Fibroblast of lung (primary cell): ENCODE measurements at places on chromosomes 1 and 21. TPM values are rescaled to one million over a fixed set of nuclear protein-coding genes. Genes with fewer than 3 reads are reported as not detected.
A peak's percentile ranks its signal among the peaks of the same experiment; 100 is the strongest.

CYP4A11 gene
- polyA plus RNA-seq, result not detected in 2 replicates

PCAT6 gene
- 0.61 and 1.1 TPM in 2 replicates for polyA plus RNA-seq

DNA sequence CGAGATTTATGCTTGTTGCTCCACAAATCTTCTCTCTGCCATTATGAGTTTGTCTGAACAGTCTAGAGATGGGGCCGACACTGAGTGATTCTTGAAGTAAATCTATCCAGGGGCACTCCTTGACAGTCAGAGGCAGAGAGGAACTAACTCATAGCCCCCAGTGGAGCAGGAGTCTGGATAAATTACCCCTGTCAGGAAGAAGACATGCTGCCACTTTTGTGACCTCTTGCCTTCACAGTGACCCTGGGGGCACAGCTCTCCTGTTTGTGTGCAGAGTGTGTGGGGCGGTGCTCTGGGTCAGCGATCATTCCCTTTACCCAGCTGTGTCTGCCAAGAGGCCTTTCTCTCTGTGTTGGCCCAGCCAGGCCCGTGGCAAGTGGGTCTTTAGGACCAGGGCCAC is 29.5 kb downstream of the PEX14 start:
- DNase-seq, result no peak

DNA sequence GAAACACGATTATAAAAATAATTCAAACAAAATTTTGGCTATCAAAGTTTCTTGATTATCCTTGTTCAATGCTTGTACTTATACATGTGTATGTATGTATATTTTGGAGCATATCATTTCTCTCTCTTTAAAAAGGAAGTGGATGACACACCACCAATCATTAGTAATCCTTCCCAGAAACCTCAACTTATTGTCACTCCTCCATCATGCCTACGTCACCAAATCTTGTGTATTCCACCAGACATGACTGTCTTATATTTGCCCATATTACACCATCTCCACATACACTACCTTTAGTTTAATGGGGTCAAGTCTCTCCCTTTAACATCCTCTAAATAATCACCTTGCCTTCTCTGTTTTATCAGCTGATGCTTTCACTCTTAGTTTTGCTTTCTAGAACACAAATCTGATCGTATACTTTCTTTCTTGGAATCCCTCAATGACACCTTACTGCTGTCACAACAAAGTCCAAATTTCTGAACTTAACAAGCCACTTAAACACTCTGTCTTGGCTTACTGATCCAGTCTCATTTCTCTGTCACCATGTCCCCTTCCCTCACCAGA is 124.0 kb downstream of the BRINP3 start:
- peak; percentile 16 for DNase-seq

SGIP1 gene
- polyA plus RNA-seq, result 71.4 and 77.6 TPM in 2 replicates

DNA sequence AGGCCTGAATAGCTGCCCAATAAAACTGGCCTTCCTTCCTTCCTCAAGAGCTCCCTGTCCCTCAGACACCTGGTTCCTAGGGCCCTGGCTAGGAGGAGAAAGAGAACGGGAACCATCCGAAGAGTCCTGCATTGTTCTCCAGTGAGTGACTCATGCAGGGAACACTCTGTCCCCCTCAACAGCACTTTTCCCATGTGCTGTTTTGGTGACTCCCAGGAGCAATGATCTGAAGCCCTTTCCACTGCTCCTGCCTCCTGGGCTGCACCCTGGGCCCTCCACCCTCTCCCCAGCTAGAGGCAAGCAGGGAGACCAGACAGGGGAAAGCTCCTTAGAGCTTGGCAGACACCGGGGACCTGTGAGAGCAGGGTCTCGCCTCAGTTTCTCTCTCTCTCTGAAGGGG is 18.9 kb downstream of the TNNT2 start:
- DNase-seq, result peak; percentile 16

- no peak for DNase-seq
These were observed 90.7 kb downstream of the IGSF21 start for GRCh38 chr1:18198260-18198659.

C1QB gene
- polyA plus RNA-seq, result not detected in 2 replicates

DNA sequence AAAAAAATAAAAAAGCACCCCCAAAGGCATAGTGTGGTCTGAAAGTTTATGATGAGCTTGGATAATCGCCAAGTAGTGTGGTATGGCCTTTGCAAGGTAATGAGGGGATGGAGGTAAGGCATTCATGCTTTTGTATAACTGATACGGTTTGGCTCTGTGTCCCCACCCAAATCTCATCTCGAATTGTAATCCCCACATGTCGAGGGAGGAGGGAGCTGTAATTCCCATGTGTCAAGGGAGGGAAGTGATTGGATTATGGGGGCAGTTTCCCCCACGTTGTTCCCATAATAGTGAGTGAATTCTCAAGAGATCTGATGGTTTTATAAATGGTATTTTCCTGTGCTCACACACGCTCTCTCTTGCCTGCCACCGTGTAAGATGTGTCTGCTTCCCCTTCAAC is 215.5 kb downstream of the NFIA start:
- DNase-seq, result no peak

DNA sequence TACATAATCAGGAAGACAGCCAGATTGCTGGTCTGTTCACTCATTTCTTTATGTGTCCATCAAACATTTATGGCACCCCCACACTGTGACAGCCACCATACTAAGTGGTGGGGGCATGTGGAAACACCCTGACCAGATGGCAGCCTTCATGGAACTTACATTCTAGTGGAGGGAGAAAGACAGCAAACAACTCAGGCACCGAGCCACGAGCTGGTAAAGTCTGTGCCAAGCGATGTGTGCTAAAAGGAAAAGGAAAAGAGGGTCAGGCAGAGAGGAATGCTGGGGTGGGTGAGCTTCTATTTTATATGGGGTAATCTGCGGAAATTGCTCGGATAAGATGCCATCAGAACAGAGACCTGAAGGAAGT is 33.2 kb upstream of the CD2 start:
- DNase-seq, result no peak

DNA sequence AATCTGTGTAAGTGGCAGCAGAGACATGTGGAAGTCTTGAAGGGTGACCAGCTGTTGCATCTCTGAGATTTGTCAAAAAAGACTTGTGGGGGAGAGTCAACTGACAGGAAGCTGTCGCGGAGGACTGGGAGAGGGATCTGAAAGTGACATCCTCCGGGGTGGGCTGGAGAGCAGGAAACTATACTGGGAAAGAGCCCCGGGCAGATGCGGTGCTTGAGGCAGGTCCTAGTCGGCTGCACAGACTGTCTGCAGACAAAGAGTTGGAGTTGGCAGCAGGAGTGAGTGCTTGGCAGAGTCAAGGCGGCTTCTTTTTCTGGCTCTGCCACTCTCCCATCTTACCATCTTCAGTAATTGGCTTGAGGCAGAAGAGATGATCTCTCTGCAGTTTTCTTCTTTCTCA is 294.0 kb upstream of the C1orf87 start:
- no peak for DNase-seq

DNA sequence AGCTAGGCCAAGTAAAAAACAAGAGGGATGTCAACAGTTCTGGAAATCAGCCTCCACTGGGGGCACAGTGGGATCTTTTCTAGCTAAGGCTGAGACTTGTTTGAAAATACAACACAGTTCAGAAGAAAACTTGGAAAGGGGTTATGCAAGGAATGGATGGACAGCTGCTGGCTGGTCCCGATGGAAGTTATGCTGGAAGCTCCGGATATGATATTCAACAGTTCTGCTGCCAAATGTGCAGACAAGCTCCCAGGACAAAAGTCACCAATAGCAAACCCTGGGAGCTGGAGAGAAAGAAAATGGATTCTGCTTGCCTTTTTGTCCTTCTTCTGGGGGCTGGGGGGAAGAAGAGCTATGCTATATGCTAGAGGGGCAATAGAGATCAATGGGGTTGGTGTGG is 14.3 kb downstream of the LMX1A start:
- DNase-seq, result no peak

DNA sequence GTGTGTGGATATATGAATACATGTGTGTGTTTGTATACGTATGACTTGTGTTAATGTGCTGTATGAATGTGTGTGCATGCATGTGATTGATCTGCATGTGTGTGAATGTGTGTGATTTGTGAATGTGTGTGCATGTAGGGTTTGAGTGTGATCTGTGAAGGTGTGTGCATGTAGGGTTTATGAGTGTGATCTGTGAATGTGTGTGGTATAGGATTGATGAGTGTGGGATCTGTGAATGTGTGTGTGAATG is 88.2 kb downstream of the STUM start:
- DNase-seq, result no peak

DNA sequence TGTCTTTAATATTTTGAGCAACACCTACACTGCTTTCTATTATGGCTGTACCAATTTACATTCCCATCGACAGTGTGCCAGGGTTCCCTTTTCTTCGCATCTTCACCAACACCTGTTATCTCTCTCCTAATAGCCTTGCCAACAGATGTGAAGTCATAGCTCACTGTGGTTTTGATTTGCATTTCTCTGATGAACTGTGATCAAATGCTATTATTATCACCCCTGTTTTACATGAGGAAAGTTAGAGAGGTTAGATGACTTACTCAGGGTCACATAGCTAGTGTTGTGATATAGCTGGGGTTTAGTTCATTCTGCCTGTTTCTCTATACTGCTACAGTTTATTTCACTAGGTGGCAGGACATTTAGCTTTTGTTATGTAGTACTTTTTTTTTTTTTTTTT is 204.1 kb downstream of the FMN2 start:
- peak; percentile 45 for DNase-seq

KRTAP8-1 gene
- polyA plus RNA-seq, result not detected in 2 replicates

GRCh38 chr1:38059635-38060250 is 13.2 kb upstream of the POU3F1 start:
- DNase-seq, result no peak

DNA sequence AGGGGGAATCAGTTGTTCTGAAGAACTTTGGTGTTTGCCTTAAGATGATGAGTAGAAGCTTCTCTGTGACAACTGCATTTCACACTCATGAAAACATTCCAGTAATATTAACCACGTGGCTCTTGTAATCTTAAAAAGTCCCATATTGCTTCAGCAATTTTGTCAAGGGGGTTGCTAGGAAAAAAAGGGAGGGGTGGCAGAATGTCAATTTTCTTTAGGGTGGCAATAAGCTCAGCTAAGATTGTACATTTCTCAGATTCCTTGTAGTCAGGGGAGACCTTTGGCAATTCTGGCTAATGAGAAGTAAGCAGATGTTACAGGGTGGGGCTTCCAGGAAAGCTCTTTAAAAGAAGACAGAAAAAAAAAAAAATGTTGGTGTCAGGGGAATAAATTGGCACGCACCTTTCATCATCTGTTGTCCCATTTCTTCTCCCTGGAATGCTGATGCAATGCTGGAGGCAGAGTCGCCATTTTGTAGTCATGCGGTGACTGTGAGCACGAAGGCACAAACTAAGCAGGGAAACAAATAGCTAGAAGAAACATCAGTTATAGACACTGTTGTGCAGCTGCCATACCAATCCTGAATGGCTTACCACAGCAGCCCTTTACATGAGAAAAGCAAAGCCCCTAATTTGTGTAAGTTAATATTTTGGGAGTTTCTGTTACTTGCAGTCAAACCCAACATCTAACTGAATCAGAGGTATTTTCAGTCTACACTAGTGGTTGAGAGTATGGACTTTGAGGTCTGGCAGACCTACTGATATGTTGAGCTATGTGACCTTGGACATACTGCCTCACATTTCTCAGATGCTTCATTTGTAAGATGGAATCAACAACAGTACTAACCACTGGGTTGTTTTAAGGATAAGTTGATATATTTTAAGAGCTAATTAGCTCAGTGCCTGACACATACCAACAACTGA is 56.1 kb upstream of the MRPS6 start:
- DNase-seq, result peak; percentile 89

LEFTY1 gene
- polyA plus RNA-seq, result not detected in 2 replicates

DNA sequence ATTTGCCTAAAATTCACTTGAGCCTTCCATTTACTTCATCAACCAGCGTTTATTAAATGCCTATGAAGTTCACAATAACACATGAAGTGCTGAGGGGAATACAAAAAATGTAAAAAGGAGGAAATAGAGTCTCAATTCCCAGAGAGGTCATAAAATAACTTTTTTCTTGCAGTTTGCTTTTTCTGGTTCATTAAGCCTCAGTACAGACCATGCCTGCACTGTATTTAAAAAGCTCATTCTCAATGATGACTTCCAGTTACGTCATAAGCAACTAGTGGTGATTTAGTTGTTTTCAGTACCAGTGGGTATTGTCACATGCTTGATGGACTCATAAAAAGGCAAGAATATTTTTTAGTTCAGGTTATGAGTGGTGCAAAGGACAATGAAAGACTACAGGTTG is 160.1 kb upstream of the UBE2U start:
- DNase-seq, result peak; percentile 69

PMVK gene
- 25.1 and 33.5 TPM in 2 replicates for polyA plus RNA-seq

DNA sequence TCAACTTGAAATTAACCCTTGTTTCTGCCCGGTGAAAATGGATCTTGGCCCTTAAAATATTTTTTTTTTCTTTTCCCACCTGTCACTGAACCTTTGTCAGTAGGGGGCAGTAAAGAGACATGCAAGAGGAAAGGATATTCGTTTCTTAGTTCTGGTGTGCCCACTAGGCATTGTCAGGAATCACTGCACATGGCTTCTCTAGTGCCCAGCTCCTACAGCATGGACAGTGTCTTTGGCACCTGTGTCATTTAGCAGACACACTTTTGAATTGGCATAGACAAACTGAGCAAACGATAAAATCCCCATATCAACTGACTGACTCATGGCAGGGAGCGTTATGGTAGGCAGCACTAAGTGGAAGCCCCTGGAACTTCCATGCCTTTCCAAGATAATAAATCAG is 1048.1 kb downstream of the BRINP3 start:
- DNase-seq, result peak; percentile 72

DNA sequence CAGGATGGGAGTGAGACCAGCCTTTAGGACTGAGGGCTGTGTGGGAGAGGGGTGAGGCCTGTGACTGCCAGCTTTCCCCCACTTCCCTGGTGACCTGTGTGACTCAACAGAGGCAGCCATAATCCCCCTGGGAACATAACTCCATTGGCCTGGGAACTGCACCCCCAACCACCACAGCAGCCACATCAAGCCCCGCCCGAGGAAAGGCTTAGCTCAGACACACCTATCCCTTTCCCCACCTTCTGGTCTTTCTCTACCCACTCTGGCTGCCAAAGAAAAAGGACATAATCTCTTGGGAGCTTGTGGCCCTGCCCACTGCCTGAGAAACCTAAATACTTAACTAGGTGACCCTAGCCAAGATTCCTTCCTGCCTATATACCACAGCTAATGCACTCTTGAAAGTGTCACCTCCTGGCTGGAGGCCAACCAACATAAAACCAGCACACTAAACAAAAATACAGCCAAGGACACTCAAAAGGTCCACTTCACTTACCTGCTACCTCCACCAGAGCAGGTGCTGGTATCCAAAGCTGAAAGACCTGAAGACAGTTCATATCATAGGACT is 406.6 kb upstream of the CAMK1G start:
- no peak for DNase-seq

- DNase-seq, result peak; percentile 32
These were observed 13.3 kb downstream of the TGFBR3 start for GRCh38 chr1:91872559-91873081.

NBPF3 gene
- polyA plus RNA-seq, result 13.0 and 20.4 TPM in 2 replicates

DYNLT5 gene
- 0.32 and 0.37 TPM in 2 replicates for polyA plus RNA-seq

GRCh38 chr1:184940226-184940625 is 34.1 kb downstream of the NIBAN1 start:
- peak; percentile 56 for DNase-seq
